ENCODE measurements at places on chromosomes 12 and 14.
A peak's percentile ranks its signal among the peaks of the same experiment; 100 is the strongest.

DNA sequence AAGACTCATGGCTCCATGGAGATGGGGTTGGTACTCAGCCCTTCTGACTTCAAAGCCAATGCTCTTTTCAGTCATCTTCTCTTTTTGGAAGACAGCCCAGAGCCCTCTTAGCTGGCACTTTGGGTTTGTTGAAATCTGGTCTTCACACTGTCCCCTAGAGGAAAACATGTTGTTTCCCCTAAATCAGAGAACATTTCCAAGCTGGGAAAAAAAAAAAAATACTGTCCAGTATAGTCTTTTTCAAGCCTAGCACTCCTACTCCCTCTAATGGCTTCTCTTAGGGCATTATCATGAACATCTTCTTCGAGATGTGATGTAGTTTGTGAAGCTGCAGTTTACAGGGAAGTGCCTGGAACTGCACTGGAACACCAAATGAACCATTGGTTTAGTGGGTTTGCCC lies 3.0 kb upstream of the ZC3H14 start:
- no peak for DNase-seq
- peaks cover 23% of the 10 kb centered on the region for H3K4me1 ChIP-seq
- no peak overlapping the region for H3K4me3 ChIP-seq
- no peaks in the 10 kb centered on the region for H3K36me3 ChIP-seq

GRCh38 chr12:128076188-128076587 lies 190.8 kb upstream of the TMEM132C start:
- DNase-seq: no peak
- H3K4me1 ChIP-seq: no peaks in the 10 kb centered on the region
- H3K27ac ChIP-seq: no peak overlapping the region
- no peaks in the 10 kb centered on the region for H3K27me3 ChIP-seq
- no peak overlapping the region for H3K4me3 ChIP-seq

- H3K4me1 ChIP-seq: peaks cover 16% of the 10 kb centered on the region
- H3K36me3 ChIP-seq: peaks cover 6% of the 10 kb centered on the region
- peak within 1 kb of the TSS; percentile 87 for H3K27ac ChIP-seq
- H3K27me3 ChIP-seq: no peaks in the 10 kb centered on the region
- peak; percentile 60 for DNase-seq
Observed at GRCh38 chr12:113185180-113186032, at the start of the genes DDX54 and RITA1. Gene DDX54, minus strand, starts transcription at chr12:113185478. Its CDS starts 27 bp downstream, at chr12:113185451. Gene RITA1, plus strand, starts transcription at chr12:113185721. Its CDS starts 1,026 bp downstream, at chr12:113186747.

GRCh38 chr14:59688224-59689170 lies 111.9 kb upstream of the CCDC175 start:
- no peak overlapping the region for H3K27ac ChIP-seq
- no peak overlapping the region for H3K4me3 ChIP-seq
- no peaks in the 10 kb centered on the region for H3K27me3 ChIP-seq
- H3K36me3 ChIP-seq: no peaks in the 10 kb centered on the region

DNA sequence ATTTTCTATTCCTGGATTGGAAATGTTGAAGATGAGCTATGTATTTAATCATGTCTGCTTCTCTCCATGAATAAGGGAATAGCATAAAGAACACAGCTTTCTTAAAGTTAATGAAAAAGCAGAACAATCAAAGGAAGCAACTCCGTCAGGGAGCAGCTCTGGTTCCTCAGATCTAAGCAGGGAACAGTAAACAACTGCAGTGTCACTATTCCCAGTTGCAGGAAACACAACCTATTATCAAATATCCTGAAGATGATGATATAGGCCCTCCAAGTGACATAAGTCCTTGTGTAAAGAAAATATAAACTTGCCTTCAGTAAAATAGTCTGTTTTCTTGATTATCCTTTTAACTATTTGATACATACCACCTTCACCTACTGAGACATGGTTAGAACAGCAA lies 228.1 kb downstream of the KCNC2 start:
- no peak overlapping the region for H3K27ac ChIP-seq
- no peaks in the 10 kb centered on the region for H3K36me3 ChIP-seq
- no peak for DNase-seq
- H3K27me3 ChIP-seq: no peaks in the 10 kb centered on the region
- H3K4me1 ChIP-seq: no peaks in the 10 kb centered on the region

Data from effector memory CD4-positive, alpha-beta T cell (primary cell).